Smooth muscle cell of the brain vasculature (primary cell): ENCODE measurements at places on chromosomes 13 and 19.

GRCh38 chr13:96816261-96816660 lies 178.0 kb downstream of the OXGR1 start:
- DNase-seq, result no peak

DNA sequence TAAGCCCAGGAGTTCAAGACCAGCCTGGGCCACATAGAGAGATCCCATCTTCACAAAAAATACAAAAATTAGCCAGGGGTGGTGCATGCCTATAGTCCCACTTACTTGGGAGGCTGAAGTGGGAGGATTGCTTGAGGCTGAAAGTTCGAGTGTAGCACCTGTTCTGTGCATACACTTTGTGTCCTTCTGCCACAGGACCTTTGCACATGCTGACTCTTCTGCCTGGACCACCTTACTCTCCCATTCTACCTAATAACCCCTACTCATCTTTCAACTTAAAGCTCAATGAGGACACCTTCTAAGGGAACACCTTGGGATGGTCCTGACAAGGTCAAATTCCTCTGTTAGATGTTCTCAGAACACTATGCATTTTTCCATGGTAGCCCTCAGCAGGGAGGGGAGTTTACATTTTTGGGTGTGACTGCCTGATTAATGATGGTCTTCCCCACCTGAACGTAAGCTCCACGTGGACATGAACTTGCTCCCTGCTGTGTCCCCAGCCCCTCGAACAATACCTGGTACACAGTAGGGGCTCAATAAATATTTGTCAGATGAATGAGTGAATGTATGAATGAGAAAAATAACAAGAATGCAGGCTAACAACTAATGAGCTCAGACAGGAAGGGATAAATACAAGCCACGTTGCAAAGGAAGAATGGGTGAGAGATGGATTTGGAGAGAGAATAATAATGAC lies 11.2 kb upstream of the IZUMO2 start:
- no peak for DNase-seq

- no peak for DNase-seq
Observed at GRCh38 chr19:53977991-53978731, 13.3 kb upstream of the CACNG6 start.

DNA sequence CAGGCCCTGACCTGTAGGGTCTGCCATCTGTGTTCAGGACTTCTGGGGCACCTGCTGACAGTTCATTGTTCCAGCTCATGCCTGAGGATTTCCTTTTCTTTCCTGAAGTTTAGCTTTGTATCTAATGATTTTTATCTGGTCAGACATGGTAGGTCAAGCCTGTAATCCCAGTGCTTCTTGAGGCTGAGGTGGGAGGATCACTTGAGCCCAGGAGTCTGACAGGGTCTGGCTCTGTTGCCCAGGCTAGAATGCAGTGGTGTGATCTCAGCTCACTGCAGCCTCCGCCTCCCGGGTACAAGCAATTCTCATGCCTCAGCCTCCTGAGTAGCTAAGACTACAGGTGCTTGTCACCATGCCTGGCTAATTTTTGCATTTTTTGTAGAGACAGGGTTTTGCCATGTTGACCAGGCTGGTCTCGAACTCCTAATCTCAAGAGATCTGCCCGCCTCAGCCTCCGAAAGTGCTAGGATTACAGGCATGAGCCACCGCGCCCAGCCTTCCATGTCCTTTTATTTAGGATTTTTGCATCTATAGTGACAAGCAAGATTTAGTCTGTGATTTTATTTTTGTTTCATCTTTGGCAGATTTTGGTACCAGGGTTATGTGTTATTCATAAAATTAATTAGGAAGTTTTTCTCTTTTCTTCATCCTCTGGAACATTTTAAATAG lies 33.2 kb downstream of the CHST8 start:
- no peak for DNase-seq

- DNase-seq, result peak; percentile 59
Observed at GRCh38 chr19:38831142-38831605, 420 bp downstream of the ECH1 start.

GRCh38 chr13:92609376-92609775 lies 617.2 kb upstream of the GPC6 start:
- no peak for DNase-seq

DNA sequence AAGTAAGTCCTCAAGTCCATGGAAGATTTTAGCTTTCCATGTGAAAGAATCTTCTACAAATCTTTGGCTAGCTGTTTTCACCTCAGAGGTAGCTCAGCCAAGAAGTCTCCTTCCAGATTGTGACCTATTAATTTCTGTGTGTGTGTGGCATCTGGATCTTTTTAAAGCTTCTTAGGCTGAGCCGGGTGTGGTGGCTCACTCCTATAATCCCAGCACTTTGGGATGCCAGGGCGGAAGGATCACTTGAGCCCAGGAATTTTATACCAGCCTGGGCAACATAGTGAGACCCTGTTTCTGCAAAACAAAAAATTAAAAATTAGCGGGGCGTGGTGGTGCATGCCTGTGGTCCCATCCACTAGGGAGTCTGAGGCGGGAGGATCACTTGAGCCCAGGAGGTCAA lies 13.4 kb upstream of the SLC44A2 start:
- DNase-seq, result no peak

DNA sequence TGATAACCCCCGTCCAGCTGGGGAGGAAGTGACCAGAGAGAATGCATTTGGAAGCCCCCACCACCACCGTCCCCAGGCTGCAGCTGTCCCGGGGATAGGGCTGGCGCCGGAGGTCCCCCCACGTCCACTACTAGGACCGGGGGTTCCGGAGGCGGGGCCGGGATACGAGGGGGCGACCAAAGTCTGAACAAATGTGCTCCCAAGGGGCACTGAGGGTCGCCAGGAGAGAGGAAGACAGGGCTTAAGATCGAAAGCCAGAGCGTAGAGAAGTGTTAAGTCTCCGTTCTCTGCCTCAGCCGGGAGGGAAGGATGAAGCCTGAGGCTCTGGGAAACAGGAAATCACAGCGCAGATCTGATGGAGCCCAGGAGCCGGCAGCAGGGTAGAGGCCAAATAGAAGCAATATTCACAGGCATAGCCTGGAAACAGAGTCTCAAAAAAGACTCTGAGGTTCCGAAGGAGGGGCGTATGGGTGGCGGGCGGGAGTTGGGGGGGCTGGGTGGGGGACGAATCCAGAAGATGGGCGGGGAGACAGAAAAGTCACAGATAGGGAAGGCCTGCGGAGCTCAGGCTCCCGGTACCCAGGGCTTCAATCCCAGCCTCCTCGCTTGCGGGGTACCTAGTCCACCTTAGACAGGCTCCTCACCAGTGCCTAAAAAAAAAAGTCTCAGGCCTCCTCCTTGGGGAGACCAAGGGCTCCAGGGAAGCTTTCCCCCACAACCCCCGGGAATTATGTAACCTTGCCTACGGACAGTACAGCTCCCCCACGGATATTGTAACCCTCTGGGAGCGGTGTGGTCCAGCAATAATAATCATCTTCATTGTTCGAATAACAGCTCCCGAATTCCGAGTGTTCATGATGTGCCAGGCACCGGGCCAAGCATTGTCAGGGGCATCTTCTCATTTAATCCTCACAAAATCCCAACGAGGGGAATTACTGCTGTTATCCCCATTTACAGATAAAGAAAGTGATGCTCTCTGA lies 1.1 kb upstream of the ERF start:
- DNase-seq, result no peak

DNA sequence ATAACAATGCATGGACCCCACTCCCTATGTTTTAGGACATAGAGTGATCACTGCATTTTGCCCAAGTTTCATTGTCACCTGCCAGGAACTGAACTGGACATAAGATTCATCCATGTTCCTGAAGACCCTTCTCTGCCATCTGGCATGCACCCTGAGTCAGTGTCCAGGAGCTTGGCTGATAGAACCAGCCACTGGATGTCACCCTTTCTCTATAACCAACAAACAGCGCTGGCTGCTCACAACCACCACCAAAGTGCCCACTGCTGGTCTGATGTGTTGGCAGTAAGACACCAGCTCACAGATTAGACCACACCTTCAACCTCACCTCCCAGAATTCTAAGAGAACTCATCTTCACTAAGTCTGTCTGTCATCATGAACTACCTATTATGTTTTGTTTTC lies 333.4 kb downstream of the ITGBL1 start:
- DNase-seq, result peak; percentile 35

DNA sequence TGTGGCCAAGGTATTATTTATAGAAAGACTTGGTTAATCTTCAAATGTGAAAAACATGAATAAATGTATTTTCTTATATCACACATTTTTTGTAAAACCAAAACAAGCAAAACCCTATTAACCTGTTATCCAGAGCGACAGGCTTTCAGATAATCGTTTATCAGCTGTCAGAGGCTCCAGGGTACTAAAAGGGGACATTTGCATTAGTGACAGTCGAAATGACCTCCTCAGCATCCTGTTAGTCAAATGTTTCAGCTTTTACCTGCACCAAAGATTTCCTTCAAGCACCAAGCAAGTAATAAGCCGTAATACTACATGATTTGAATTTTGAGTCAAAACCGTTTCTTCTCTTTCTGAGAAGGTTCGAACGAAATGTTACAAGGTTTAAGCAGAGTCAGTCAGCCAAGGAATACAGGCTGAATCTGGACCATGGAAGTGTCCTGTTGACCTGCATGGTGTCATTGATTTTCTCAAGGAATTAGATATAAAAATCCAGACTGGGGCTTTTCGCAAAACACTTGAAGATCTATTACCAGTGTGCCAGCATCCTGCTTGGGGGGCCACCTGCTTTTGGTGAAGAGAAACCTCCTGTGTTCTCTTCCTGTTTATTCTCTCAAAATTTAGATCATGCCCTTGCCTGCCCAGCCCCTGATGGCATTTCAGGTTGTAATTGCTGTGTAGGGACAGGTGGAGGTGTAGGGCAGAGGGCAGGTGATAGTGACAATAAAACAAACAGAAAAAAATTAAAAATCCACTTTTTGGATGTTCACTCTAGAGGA lies 11.3 kb upstream of the RFC3 start:
- DNase-seq, result no peak
